ENCODE measurements at places on chromosomes 13 and 19.

GRCh38 chr19:39098365-39099269 is 14.4 kb downstream of the ACP7 start:
- no peak for DNase-seq

DNA sequence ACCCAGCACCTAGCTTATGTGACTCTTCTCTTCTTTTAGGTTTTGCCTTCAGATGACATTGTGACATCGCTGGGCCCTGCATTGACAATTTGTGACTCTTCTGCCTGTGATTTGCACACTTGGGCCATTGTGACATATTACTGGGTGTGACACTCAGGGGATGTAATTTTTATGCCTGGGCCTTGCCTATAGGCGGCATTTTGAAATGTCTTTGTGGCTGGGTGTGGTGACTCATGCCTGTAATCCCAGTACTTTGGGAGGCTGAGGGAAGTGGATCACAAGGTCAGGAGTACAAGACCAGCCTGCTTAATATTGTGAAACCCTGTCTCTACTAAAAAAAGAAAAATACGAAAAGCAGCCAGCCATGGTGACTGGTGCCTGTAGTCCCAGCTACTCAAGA is 28.4 kb upstream of the ZNF681 start:
- no peak for DNase-seq

GRCh38 chr13:25899464-25899863 is 152.4 kb downstream of the SHISA2 start:
- no peak for DNase-seq

GRCh38 chr13:19179916-19180315 is 1.7 kb downstream of the TUBA3C start:
- no peak for DNase-seq

GRCh38 chr19:46759817-46760333 is 13.6 kb upstream of the STRN4 start:
- no peak for DNase-seq

GRCh38 chr19:57675881-57676280 is 5.9 kb upstream of the ZNF551 start:
- no peak for DNase-seq

DNA sequence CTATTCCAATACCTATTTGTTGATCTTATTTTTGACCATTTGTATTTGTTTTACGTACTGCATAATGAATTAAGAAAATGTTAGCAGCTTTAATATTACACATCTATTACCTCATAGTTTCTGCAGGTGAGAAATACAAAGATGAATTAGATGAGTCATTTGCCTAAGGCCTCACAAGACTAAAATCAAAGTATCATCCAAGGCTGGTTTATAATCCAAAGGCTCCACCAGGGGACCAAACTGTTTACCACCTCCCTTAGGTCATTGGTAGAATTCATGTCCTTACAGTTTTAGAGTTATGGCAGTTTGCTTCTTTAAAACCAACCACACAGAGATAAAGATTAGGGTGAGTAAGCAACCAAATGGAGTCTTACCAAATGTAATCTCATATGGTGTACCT is 848.1 kb downstream of the SLITRK6 start:
- no peak for DNase-seq

- no peak for DNase-seq
Measured at GRCh38 chr19:12872255-12872654, 9.0 kb downstream of the DNASE2 start.

GRCh38 chr19:53511933-53512374 is 26.0 kb upstream of the ZNF331 start:
- DNase-seq, result peak; percentile 33

DNA sequence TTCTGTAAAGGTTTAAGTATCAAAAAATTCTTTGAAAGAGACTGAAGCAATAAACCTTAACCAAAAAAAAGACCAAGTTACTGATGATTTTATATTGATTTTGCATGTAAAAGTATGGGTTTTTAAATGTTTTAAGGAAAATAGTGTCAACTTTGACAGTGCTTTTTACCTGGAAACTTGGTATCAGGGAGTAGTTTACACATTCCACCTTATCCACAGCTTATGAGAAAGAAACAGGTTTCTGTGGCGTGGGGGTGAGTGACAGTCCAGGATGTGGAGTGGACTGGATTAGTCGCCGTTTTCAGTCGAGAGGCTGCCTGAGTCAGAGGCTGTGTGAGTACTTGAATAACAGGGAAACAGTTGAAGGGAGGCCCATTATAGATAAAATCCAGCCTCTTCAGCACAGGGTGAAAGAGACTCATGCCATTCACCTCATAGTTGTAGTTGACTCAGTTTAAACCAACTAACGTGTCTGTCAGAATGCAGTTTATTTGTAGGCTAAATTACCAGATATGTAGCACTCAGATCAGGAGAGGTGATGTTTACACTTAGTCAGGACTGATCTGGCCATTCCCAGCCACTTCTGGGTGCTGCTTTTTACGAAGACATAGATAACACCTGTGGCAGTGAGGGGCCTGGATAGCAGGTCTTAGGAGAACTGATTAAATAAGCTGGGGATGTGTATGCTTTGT is 595 bp upstream of the GPR183 start:
- peak; percentile 78 for DNase-seq

DNA sequence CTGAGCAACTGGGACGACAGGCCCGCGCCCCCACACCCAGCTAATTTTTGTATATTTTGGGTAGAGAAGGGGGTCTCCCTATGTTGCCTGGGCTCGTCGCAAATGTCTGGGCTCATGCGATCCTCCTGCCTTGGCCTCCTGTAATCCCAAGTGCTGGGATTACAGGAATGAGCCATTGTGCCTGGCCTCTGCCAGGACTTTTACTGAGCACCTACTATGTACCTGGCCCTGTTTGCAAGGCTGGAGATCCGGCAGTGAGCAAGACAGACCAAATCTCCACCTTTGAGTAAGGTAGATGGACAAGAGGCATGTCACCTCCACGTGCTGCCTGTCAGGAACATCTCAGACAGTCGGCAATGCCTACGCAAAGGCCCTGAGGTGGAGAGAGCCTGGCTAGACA is 6.9 kb downstream of the FKBP8 start:
- no peak for DNase-seq

DNA sequence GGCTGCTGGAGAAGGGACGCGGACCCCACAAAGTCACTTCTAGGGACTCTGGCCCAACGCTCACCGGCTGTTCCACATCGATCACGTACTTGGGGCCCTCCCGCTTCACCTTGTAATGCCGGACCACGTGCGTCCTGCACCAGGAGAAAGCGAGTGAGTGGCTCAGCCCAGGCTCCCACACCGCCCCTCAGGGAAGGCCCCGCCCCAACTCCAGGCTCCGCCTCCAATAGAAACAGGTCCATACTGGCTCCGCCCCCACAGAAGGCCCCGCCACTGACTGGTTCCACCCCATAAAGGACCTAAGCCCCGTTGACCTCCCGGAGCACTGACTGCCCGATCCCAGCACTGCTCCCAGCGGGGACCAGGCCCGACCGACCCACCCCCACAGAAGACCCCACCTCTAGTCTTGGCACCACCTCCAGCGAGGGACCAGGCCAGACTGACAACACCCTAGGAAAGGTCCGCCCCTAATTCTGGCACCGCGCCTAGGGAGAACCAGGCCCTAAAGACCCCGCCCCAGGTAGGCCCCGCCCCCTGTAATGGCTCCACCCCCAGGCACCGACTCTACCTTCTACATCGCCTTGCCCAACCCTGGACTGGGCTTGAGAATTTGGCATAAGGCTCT is 11.3 kb downstream of the STAP2 start:
- peak; percentile 80 for DNase-seq

DNA sequence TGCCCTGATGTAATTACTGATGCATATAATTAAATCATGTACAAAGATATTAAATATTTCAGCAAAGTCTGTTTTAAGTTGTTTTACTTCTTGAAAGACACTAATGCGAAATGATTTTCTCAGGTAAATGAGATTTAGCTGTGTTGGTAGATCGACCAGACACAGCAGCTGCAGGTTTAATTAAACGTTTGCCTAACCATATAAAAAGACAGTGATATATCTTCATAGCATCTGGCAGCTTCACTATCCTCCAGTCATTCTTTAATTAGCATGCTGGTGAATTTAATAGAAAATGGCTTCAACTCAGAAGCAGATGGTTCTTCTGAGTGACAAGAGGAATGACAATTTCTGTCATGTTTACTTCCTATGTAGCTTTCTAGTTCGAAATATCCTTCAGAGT is 69.3 kb downstream of the NHLRC3 start:
- DNase-seq, result no peak

- no peak for DNase-seq
Measured at GRCh38 chr13:42929886-42930535, 62.0 kb downstream of the EPSTI1 start.

GRCh38 chr13:37442996-37443395 is 155.6 kb downstream of the POSTN start:
- DNase-seq, result no peak

DNA sequence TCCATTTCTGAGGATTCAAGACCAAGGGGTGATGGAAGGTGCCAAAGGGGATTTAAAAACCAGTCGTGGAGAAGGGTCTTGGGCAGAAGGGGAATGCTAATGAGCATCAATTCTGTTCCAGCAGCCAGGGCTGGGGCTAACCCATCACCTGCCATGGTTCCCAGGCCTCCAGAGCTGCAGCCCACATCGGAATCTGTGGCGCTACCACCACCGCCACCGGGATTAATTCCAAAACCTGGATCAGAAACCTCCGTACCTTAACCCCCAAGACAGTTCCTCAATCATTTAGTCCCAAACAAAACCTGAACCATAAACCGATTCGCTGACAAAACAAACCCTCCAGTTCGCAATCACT is 583 bp downstream of the ZNF615 start:
- DNase-seq, result no peak

DNA sequence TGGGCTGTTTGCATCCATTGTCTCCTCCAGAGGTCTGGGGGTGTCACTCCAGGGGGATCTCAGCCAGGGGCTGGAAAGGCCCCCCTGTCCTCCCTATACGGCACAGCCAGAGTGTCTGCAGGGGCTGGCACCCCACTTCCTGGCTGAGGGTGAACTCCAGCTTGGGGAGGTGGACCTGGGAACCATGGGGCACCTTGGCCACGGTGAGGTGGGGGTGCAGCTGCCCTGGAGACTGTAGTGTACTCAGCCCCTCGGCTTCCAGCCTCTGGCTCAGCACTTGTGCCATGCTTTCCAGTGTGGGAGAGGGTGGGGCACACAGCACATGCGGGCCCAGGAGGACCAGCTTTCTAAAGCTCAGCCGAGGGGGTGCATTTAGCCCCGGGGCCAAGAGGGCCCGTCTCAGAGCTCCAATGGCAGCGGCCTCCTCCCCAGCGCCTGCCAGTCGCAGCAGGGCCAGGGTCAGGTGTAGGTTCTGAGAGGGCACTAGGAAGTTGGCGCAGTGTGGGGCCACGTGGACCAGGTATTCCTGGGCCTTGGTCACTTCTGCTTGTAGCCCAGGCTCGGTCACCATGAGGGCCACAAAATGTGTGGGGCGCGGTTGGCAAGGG is 1.4 kb downstream of the LENG9 start:
- no peak for DNase-seq

DNA sequence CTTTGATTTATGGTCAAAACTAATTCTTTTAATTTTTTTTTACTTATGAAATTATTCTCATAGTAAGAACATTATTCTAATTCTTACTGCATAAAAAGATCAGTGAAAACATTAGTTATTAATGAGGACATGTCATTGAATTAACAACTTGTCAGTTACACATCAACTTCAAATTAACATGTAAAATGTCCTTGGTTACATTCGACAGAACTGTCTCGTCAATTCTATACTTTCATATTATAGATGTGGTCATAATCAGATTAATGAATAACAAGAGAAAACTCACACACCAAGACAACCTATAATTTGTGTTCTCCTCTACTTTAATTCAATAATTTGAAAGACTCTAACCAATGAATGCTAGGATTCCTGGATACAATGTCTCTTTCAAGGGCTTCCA is 66.7 kb downstream of the KATNAL1 start:
- DNase-seq, result no peak

- no peak for DNase-seq
Measured at GRCh38 chr19:823565-824121, 1.9 kb upstream of the PLPPR3 start.

- peak; percentile 41 for DNase-seq
Measured at GRCh38 chr19:13102666-13103580, at the start of gene LYL1. Gene LYL1 (minus strand): TSS chr19:13102858. CDS start chr19:13101171, 1,687 bp downstream.

DNA sequence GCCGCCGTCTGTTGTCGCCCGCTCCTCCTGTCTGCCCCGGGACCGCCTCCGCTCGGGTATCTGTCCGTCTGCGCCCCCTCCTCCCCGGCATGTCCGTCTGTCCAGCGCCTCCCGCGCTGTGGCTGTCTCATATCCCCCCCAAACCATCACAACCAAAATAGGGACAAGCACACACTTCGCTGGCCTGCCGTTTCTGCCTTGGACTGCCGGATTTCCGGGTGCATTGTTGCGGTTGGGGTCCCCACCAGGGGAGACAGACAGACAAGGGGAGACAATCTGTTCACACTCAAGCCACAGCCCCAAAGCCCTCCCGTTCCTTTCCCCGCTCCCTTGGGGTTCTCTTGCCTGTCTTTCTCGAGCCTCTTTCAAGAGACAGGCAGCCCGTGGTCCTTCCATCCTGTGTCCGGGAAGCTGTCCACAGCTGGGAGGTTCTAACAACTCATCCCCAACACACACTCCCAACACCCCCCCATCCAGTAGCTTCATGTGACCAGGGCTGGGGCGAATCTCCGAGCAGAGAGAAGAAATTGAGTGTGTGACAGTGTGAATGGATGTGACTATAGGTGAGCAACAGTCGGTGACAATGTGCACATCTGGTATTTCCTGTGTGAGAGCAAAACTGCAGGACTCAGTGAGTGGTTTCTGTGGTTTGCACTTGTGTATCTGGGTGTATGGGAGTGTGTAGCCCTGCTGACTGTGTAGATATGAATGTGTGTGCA is 16.5 kb upstream of the FOSB start:
- DNase-seq, result peak; percentile 60

DNA sequence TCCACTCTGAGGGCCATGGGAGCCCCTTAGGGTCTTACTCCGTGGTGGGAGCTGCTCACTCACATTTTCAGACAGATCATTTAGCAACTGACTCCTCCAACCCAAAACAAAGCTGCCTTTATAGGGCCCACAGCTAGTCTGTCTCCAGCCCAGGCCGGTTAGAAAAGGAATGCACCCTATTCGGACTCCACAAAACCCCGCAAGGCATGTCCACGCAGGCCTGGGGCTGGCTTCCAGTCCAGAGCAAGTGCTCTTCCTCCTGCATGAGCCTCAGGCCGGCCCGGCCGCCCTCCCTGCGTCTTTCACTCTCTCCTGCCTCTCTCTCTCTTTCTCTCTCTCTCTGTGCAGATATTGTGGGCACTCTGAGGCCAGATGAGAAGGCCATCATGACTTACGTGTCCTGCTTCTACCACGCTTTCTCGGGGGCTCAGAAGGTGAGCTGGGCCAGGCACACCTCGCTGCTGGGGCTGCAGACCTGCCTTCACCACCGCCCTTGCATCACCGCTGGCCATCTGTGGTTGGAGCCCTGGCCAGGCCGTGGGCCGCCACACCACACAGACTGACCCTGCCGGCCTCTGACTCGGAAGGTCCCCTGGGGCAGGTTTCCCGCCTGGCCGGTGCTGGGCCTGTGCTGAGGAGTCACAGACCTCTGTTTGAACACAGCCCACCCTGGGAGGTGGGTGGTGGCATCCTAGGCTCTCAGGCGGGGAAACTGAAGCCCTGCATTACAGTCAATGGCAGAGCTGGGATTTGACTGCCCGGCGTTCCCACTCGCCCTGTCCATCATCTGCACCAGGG is 33.1 kb downstream of the CAPN12 start:
- no peak for DNase-seq

- DNase-seq, result no peak
Measured at GRCh38 chr19:56170261-56170660, 5.5 kb upstream of the GALP start.

- DNase-seq, result peak; percentile 52
Measured at GRCh38 chr19:17448131-17448967, at the start of gene TMEM221. Gene TMEM221 (minus strand): TSS chr19:17448668. CDS start chr19:17448462, 206 bp downstream.
